ACHN (cell line): ENCODE measurements at places on chromosomes 7 and 10.

- DNase-seq, result no peak
These were observed 1.9 kb upstream of the AEBP1 start for GRCh38 chr7:44101966-44102845.

DNA sequence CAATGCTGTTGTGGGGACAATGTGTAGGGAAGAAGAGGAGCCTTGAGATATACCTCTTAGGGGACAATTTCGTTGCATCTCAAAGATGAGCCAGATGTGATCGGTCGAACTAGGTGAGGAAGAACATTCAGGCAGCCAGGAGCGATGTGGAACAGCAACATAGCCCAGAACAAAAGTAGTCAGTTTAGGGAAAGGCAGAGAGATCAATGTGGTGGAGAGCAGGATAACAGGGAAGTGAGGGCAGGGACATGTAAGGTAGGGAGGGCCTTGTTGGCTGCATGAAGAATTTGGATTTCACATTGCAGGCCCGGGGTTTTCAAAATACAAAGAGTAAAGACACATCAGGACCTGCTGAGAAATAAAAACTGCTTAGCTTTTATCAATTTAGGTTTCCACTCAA is 29.1 kb upstream of the MACC1 start:
- no peak for DNase-seq

- no peak for DNase-seq
These were observed 217.6 kb downstream of the MLLT10 start for GRCh38 chr10:21751341-21752310.

DNA sequence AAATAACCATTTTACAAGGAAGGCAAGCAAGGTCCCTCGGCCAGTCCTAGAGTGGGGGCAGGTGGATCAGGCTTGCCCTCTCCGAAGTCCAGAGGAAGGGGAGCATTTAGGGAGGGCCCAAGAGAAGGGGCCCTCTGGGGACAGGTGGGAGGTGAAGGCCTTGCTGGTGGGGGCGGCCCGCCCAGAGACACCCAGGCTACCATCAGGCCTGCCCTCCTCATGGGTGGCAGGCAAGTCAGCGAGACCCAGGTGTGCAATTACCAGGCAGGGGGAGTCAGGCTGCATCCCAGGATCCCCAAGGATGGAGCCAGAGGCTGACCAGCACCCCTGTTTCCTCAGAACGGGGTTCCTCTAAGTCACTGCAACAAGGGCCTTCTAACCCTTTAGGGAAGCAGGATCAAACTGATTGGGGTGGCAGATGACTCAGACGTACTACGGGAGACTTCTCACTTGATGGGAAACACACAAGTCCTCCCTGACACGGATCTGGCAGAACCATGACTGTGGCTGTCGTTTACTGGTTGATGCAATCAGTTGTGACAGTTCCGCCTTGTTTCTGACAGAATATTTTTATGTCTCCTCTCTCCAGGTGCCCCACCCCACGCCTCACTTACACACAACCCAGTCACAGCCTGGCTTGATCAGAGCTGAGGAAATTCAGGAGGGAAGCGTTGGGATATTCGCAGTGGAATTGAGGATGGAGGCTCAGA is 8.2 kb downstream of the LOXL4 start:
- DNase-seq, result no peak

GRCh38 chr10:79024720-79025198 is 44.0 kb upstream of the ZMIZ1 start:
- no peak for DNase-seq

- DNase-seq, result no peak
These were observed 48.8 kb upstream of the CHST15 start for GRCh38 chr10:124142006-124142739.

DNA sequence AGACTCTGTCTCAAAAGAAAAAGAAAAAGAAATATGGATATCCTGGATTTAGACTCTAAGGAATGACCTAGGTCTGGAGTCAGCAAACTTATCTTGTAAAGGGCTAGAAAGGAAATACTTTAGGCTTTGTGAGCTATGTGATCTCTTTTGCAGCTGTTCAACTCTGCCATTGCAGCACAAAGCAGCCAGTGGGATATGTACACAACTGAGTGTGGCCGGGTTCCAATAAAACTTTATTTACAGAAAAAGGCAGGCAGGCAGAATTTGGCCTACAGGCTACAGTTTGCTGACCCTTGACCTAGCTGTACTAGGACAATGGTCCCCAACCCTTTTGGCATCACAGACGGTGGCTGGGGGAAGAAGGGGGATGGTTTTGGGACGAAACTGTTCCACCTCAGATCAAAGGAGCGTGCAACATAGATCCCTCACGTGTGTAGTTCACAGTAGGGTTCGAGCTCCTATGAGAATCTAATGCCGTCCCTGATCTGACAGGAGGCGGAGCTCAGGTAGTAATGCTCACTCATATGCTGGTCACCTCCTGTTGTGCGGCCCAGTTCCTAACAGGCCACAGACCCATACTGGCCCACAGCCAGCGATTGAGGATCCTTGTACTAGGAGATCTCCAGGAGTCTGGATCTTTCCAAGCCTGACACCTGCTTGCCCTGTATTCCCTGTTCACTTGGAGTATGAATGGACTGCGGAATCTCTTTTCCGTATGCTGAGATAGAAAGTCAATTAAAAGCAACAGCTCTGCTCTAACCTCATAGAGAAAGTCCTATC is 63.0 kb downstream of the CUL1 start:
- DNase-seq, result no peak

DNA sequence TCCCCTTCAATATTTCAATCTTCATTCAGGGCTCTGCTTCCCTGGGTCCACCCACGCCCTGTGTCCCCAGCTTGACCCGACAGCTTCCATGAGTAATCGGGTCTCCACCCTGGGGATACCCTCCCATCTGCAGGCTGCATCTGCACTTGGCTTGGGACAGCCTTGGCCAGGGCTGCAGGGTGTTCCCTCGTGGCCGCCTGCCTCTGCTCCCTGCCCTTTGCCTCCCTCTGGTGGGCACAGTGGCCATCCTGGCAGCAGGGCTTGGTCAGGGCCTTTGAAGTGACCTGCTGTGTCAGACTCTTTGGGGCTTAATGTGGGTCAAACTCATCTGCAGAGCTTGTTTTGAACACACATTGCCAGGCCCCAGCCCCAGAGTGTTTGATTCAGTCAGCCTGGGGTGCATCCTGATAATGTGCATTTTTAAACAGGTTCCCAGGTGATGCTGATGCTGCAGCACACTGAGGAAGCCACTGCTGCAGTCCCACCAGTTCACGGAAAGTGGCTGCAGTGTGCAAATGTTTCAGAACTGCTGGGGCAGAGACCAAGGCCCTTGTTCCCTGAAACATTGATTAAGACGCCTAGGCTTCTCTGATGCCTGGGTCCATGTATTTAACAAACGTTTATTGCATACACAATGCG is 80.7 kb upstream of the SEC61G start:
- DNase-seq, result peak; percentile 83

GRCh38 chr7:147249956-147250355 is 1133.4 kb downstream of the CNTNAP2 start:
- no peak for DNase-seq

DNA sequence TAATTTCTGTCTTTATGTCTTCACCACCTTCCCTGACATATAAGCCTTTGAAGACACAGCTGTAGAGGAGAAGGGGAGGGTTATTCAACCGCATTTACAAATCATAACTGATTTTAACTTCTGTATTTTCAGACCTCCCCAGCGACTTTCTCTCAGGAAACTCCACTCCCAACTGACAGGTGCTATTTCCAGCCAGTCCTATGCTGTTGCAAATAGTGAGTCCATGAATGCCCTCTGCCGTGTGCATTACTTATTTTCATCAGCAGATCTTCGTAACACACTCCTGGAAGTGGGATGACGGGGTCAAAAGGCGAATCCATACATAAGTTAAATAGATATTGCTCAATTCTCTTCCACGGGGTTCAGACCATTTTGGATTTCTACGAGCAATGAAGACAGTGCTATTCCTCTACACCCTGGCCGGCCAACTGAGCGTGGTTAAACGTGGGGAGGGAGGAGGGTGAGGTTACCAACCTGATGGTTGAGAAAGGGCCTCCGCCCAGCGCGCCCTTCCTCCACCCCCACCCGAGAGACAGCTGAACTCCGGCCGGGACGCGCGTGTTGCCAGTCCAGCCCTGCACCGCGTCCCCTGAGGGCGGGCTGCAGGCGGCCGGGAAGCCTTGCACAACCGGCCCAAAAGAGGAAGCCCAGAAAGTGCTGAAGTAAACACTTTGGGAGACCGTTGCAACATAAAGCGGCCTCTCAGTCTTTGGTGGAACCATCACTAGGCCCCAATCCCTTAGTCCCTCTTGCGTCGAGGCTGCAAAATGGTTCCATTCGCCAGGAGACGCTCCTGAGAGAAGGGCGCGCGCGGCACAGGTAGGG is at the start of gene APBB1IP:
TSS of gene APBB1IP (plus strand) at position 705 of the 825 bp plus-strand sequence. CDS start 53,986 bp downstream, outside the sequence.
- no peak for DNase-seq

DNA sequence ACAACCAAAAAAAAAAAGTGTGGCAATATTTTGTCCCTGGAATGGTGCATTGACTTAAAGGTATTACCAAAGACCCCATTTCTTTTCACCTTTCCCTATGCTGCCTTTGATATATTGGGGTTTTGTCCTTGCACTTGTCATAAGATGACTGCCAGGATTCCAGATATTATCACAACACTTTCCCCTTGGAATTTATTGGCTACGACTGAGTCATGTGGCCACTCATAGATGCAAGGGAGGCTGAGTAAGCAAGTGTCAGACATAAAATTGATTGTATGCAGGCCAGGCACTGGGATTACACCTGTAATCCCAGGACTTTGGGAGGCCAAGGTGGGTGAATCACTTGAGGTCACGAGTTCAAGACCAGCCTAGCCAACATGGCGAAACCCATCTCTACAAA is 83.6 kb downstream of the PPP1R3C start:
- no peak for DNase-seq

DNA sequence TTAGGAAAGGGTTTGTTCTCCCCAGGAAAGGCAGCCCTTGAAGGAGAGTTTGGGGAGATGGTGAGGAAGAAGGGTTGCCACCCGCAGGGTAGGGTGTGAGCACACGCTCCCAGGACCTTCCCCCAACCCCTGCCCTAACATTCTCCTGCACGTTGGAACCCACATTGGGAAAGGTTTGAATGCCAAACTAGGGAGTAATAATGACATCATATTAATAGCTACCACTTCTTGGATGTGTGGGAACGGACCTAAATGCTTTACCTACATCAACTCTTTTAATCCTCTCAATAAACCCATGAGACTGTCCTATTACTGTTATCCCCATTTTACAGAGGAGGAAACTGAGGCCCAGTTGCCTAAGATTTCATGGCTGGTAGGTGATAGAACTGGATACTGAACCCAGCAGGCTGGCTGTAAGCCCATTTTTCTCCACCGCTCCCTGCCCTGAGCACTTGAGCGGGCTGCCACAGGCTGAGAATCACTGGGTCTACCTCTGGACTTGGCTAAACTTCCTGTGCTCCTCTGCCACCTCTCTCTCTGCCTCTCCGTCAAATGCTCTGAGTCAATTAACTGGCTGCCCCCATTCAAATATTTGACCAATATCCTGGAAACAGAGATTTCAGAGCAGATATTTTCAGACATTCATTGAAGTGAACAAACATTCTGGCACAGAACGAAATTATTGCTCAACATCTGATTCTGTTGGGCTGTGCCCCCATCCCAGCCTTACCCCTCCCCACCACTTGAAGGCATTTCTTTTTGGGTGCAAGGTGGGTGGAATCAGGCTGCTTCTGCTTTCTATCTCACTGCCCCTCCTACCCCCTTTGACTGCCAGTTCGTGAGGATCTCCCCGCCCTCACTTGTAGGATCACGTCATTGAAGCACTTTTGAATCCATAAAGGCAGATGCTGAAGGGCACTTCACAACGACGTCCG is 129.7 kb downstream of the C10orf105 start:
- no peak for DNase-seq

- DNase-seq, result no peak
These were observed 31.9 kb upstream of the CBLL1 start for GRCh38 chr7:107712025-107712424.

DNA sequence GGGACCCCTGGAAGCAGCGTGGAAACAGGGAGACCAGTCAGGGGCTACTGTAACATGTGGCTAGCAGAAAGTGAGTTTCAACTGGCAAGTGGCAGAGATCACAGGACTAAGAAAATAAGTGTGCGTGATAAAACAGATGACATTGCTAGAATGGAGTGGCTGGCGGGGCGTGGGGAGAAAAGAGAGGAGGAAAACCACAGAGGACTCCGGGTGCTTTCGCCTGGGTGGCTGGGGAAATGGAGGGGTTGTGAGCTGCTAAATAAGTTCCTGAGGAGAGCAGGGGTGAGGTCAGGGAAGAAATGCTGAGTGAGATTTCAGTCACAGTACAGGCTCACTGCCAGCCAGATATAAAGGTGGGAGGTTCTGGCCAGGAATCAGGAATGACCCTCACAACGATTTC is 166.9 kb downstream of the MYOF start:
- no peak for DNase-seq

DNA sequence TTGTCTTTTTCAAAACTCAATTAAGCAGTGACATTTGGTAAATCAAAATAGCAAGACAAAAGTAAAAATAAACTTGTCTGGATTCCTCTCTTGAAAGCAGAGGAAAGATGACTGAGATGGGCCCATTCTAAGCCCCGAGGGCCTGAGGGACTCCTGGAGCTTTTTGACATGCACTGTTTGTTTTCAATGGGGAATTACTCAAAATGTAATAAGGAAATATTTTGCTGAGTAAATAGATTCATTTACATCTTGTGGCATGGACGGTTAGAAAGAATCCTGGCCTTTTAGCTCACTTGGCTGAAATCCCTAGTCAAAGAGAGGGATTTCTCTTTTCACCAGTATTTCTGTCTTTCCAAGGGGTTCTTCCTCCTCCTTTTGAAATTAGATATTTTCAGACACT is 108.0 kb downstream of the MKX start:
- no peak for DNase-seq

DNA sequence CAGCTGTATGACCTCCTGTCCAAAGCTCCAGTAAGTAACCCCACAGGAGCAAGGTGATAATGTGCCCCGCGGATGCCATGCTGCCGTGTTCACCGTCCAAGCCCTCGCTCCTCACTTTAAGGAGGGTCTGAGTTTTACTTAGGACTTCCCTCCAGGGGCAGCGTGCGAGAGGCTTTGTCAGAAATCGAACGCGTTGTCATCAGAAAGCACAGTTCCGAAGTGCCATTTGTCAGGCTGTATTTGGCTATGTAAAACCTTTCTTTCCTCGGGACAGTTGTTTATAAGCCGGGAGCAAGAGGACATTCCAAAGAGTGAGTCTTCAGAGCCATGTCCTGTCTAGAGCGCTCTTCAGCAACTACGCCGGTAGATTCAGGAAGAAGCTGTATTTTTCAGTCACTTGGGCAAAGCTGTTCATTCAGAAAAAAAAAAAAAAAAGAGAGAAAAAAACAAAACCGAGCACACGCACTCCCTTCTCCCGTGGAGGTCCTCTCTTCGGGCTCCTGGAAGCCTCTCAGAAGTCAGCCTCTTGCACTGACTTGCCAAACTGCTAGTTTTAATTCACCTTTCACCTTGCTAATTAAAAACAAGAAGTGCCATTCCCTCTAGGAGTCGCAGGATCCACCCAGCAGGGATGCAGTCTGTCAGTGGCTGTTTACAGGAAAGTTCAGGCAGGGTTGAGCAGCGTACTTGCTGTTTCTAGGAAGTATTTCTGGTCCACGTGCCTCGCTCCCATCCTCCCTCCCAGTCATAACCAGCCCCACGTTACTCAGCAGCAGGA is at the start of gene SEMA3E:
TSS of gene SEMA3E (minus strand) at position 676 of the 778 bp plus-strand sequence.
- DNase-seq, result peak; percentile 82
